Fibroblast of skin of left quadriceps (primary cell): ENCODE measurements at places on chromosomes 5 and 9.

- peak; percentile 35 for DNase-seq
These were observed 387.8 kb upstream of the WWC1 start for GRCh38 chr5:167903659-167904058.

GRCh38 chr5:168177831-168178450, 113.5 kb upstream of the WWC1 start:
- no peak for DNase-seq

DNA sequence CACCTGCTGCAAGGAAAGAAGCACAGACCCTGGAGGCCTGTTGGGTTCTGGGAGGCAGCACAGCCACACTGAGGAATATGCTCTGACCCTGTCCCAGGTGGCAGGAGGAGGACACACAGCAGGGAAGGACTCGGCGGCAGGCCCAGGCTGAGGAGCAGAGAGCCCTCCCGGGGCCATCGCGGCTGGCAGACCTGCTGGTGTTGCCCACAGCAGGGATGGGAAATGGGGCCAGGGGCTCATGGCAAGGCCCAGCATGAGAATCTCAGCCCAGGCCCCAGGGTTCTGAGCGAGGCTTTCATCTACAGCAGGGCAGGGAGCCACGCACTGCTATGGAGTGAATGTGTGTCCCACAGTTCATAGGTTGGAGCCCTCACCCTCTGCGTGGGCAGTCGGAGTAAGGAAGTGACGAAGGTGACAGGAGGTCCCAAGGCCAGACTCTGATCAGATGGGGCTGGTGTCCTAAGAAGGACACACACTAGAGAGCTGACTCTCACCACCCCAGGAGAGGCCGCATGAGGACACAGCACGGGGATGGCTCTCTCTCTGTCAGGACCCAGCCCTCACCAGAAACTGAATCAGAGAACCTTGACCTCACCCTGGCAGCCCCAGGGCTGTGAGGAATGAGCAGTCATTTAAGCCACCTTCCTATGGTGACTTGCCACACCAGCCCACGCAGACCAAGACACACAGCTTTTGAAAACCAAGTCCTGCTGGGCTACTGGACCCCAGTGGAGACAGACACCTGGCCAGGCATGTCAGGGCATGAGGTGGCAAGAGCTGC, 10.3 kb upstream of the GPSM1 start:
- DNase-seq = no peak

GRCh38 chr9:25374281-25374680, 304.0 kb downstream of the TUSC1 start:
- no peak for DNase-seq

DNA sequence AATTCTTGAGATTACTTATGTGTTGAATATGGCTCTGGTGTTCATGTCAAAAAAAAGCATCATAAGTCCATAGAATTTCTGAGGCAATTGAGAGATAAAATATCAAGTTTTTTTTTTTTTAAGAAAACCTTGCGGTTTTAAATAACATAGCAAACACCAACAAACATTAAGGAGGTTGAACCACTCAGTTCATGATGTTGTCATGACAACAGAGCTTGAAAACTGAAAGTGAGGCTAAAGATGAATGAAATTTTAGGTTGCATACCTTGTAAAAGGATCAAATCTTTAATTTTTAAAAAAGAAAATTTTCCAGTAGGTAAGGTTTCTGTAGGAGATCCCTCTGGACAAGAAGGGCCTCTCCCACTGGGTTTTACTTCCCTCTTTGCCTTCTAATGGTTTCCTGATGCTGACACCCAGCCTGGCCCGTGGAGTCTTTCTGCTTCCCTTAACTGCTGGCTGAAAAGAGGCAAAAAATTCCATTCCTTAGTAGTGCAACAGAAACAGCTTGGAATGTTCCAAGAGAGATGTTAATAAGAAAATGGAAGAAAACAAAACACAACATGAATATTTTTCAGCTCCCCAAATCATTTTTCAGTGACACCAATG, 60.0 kb upstream of the FER start:
- no peak for DNase-seq

DNA sequence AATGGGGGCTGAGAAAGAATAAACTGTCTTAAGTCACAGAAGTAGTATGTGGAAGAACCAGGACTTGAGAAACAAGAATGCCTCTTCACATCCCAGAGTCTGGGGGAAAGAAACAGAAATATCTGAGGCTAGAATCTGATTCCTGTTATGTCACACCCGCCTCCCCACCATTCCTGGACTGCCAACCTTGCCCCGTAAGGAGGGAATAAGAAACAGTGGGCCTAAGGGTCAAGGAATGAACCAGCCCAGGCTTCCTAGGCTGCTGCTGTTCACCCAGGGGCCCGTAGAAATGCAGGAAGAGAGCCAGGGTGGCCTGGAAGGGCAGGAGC, 4.3 kb downstream of the PCDH1 start:
- no peak for DNase-seq

GRCh38 chr9:23451802-23452418, 374.1 kb downstream of the ELAVL2 start:
- no peak for DNase-seq

DNA sequence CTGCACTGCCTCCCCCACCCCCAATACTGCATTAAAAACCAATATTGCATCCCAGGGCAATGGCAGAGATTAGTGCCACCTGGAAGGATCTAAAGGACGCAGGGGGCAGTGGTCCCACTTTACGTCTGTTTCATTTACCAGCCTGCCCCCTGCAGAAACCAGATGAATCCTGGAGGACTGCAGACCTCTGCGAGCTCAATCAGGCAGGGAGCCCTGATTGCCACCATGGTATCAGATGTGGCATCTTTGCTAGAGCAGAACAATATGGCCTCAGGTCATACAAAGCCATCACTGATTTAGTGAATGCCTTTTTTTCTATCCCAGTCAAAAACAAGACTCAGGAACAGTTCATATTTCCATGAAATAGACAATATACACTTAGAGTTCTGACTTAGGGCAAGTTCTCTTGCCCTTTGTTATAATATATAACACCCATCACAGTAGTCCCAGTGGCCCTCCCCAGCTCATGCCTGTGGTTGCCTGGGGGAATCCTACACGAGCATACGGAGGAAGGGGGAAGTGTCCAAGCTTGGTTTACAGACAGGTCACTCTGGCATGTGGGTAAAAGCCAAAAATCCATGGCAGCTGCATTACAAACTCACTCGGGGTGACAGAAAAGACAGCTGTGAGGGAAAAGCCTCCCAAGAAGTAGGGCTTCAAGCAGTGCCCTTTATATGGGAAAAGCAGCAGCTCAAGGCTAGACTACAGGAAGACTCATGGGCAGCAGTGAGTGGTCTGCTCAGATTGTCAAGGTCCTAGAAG, 85.1 kb downstream of the MED27 start:
- no peak for DNase-seq

- DNase-seq = no peak
These were observed 28.6 kb upstream of the HRH2 start for GRCh38 chr5:175629261-175629660.

DNA sequence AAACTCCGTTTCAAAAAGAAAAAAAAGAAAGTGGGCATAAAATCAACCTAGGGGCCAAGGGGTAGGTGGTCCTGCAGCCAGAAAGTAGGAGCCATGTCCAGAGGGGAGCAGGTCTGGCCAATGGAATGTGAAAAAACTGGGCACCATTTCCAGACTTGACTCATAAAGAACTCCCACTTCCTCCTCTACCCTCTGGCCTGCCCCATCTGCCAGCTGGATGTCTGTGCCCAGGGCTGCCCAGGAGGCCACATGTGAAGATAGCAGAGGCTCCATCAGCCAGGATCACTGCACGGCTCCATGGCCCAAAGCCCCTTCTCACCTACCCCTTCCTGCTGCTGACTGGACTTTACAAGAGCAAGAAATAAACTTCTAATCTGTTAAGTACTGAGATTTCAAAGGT, 42.1 kb upstream of the EEIG1 start:
- no peak for DNase-seq

DNA sequence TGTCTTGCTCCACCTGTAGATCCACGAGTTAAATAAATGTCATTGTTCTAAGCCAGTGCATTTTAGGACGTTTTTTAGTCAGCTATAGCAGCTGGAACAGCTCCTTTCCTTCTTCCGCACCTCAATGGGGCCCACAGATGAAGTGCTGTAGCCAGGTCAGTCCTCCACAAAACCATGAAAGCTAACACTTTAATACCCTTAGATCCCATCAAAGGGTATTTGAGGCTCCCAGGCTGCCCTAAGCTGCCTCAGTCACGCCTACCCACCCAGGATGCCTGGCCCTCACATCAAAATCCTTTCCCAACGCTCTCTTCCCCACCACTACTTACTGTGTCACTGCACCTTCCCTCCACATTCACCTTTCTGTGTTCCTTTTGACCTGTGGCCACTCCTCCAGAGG, 44.1 kb upstream of the ACO1 start:
- DNase-seq = no peak

- DNase-seq = no peak
These were observed 48.2 kb downstream of the NUDT12 start for GRCh38 chr5:103514371-103514770.

DNA sequence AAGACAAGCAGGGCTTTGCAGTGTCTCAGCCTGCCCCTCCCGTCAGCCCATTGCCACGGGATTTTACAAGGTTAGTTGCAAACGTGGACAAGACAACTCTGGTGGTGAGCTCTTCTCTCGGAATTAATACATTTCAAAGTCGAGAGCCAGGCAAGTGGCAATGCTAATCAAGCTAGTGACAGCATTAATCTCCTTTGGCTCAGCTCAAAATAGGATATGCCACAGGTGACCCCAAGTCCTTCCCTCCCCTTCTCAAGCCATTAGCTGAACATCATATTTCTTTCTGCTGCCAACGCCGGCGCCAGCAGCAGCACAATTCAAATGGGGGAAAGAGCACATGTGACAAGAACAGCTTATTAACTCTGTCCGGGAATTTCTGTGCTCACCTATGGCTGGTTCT, 190.1 kb downstream of the ATPSCKMT start:
- no peak for DNase-seq

DNA sequence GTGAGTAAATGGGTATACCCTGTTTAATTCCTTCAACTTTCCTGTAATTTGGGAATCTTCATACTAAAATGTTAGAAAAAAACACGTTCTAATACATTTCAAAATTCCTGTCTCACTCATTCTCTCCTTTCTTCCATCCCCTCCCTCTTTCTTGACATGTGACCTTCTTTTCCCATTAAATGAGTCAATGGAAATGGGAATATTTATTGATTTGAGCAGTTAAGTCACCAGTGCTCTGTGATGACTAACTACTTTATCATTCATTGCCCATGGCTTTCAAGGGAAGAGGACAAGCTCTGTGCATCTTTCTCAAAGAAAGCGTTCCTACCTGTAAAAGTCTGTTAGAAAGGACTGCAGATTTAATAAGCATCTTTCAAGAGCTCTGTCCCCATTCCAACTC, 144.4 kb upstream of the MAP3K1 start:
- DNase-seq = no peak

- DNase-seq = no peak
These were observed 124.4 kb upstream of the GPR151 start for GRCh38 chr5:146640285-146640896.

DNA sequence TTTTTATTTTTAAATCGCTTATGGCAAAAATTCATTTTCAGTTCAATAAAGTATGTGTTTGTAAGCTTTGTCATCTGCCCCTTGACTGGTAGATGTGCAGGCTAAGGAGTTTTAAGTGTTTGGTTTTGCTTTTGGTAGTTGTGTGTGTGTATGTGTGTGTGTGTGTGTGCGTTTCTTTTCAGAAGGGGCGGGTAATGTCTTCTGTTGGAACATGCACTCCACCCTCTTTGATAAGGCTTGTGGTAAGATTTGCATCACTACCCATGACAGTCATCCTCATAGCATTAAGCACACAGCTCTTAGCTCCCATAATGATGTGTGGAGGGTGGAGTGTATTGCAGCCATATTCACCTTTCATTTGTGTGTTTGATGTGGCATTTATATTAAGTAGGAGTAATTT, 92.1 kb upstream of the FSD1L start:
- no peak for DNase-seq

DNA sequence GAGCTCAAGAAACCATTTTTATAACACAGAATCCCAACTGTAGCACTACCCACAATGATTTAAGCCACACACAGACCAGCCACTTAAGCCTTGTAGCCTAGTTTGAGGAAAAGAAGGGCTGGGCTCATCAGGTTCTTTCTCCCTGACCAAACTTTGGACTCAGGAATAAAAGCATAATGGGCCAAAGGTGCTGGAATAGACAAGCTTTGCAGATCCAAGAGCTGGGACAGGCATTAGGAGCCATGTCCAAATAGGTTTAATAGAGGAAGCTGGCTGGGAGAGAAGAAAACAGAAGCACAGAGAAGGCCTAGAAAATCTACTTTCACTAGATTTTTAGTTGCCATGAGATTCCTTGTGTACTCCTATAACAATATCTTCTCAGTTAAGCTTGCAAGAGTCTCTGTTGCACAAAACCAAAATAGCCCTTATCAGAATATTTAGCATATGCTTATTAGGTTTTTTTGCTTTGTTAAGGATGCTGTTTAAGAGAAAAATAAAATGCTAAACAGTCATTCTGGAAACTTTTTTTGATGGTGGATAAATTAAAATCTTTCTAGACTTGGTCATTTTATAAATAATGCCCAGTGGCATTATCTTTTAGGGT, 38.2 kb downstream of the CNOT8 start:
- no peak for DNase-seq

DNA sequence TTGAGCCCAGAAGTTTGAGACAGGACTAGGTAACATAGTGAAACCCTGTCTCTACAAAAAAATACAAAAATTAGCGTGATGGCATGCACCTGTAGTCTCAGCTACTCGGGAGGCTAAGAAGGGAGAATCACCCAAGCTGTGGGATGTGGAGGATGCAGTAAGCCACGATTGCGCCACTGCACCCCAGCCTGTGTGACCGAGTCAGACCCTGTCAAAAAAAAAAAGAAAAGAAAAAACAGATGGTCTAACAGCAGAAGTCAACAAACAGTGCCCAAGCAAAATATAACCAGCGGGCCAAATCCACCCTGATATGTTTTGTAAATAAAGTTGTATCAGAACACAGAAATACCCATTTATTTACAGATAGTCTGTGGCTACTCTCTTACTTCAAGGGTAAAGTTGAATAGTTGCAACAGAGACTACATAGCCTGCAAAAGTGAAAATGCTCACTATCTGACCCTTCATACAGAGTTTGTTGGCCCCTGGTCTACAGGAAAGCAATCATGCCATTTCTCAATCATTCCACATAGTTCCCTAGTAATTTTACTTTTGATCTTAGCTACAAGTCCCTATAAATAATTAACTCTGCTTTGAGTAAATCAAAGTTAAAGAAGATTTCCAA, 383.7 kb downstream of the TLE1 start:
- no peak for DNase-seq

GRCh38 chr5:95175106-95175505, 109.8 kb downstream of the MCTP1 start:
- DNase-seq = no peak

DNA sequence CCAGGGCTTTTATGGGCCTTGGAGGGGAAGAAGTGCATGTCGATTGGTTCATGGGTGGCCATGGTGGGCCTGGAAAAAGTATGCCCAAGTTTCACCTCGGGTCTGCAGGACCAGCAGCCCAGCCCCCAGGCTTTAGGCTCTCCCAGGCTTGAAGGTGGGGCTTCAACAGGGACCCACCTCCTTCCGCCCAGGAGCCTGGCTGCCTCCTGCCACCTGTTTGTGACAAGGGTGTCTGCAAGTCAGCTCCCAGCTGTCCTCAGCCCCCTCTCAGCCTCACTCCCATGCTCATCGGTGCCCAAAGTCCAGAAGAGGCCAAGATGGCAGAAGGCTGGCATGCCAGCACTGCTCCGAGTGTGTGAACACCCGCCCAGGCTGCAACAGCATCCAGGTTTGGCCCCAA, 1063.2 kb upstream of the ACO1 start:
- DNase-seq = no peak

GRCh38 chr5:1552521-1553255, 28.9 kb upstream of the LPCAT1 start:
- DNase-seq = no peak
